Epithelial cell of proximal tubule (primary cell): ENCODE measurements at places on chromosomes 1 and 21. TPM values are rescaled to one million over a fixed set of nuclear protein-coding genes. Genes with fewer than 3 reads are reported as not detected.

BCAN gene
- total RNA-seq, result not detected in 2 replicates

PRAMEF11 gene
- total RNA-seq, result not detected in 2 replicates

GBP2 gene
- 2.2 and 2.7 TPM in 2 replicates for total RNA-seq

CSF3R gene
- not detected in 2 replicates for total RNA-seq

MARK1 gene
- 5.4 and 6.3 TPM in 2 replicates for total RNA-seq

KIF17 gene
- 1.8 and 3.3 TPM in 2 replicates for total RNA-seq

RBM11 gene
- total RNA-seq, result 0.23 and 1.0 TPM in 2 replicates

NR0B2 gene
- not detected in 2 replicates for total RNA-seq

GJB3 gene
- total RNA-seq, result 25.0 and 40.6 TPM in 2 replicates

CDCA8 gene
- total RNA-seq, result 42.2 and 60.0 TPM in 2 replicates

INTS11 gene
- total RNA-seq, result 58.7 and 118 TPM in 2 replicates

VSIG8 gene
- not detected in 2 replicates for total RNA-seq

TCP10L gene
- under 0.01 and 0.06 TPM in 2 replicates for total RNA-seq

CNTN2 gene
- not detected in 2 replicates for total RNA-seq

GBP3 gene
- 33.6 and 35.2 TPM in 2 replicates for total RNA-seq

IGSF21 gene
- not detected in 2 replicates for total RNA-seq

TRPM2 gene
- total RNA-seq, result 0.52 and 1.7 TPM in 2 replicates

ADPRS gene
- 91.4 and 92.2 TPM in 2 replicates for total RNA-seq

S100A3 gene
- total RNA-seq, result 10.2 and 27.6 TPM in 2 replicates

TRAPPC10 gene
- 20.0 and 21.8 TPM in 2 replicates for total RNA-seq

INSRR gene
- total RNA-seq, result not detected in 2 replicates

HAO2 gene
- not detected in 2 replicates for total RNA-seq

GJA5 gene
- total RNA-seq, result 1.2 and 2.7 TPM in 2 replicates

ADAMTS5 gene
- total RNA-seq, result 2.4 and 3.4 TPM in 2 replicates

OXCT2 gene
- total RNA-seq, result 12.4 and 15.0 TPM in 2 replicates

CCDC27 gene
- total RNA-seq, result not detected in 2 replicates

ATP1A4 gene
- not detected in 2 replicates for total RNA-seq

BGLAP gene
- 0.29 TPM in 1 of 2 replicates, not detected in the other for total RNA-seq

DHRS3 gene
- 52.7 and 60.5 TPM in 2 replicates for total RNA-seq

OR6K3 gene
- not detected in 2 replicates for total RNA-seq

CD101 gene
- 0.14 and 0.29 TPM in 2 replicates for total RNA-seq

RORC gene
- not detected in 2 replicates for total RNA-seq

IL6R gene
- 9.5 and 14.5 TPM in 2 replicates for total RNA-seq

ETNK2 gene
- 12.3 and 15.6 TPM in 2 replicates for total RNA-seq

BSND gene
- total RNA-seq, result not detected in 2 replicates

TSTD1 gene
- 52.0 and 148 TPM in 2 replicates for total RNA-seq

WDTC1 gene
- total RNA-seq, result 15.0 and 24.7 TPM in 2 replicates

CLCN6 gene
- total RNA-seq, result 6.8 and 8.0 TPM in 2 replicates

AHDC1 gene
- 7.2 and 10.8 TPM in 2 replicates for total RNA-seq

TMEM269 gene
- not detected in 2 replicates for total RNA-seq
